ENCODE measurements at places on chromosomes 2 and 18.

DNA sequence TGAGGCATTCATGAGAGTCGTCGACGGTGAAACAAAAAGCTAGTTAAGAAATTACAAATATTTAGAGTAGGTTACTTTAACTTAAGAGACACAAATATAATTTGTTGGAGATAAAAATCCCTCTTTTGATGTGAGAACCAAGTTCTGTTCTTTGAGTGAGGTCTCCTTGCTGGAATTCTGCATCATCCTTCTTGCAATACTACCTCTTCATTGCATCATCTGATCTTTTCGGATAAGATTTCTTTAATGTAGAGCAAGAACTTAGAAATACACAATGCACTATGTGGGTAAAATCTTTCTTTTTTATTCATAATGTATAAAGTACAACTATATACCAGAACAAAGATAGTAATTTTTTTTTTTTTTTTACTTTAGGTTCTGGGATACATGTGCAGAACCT, 118.4 kb downstream of the ARL4C start:
- DNase-seq, result peak; percentile 75

- DNase-seq, result no peak
Observed at GRCh38 chr2:210964141-210964764, 407.9 kb downstream of the CPS1 start.

DNA sequence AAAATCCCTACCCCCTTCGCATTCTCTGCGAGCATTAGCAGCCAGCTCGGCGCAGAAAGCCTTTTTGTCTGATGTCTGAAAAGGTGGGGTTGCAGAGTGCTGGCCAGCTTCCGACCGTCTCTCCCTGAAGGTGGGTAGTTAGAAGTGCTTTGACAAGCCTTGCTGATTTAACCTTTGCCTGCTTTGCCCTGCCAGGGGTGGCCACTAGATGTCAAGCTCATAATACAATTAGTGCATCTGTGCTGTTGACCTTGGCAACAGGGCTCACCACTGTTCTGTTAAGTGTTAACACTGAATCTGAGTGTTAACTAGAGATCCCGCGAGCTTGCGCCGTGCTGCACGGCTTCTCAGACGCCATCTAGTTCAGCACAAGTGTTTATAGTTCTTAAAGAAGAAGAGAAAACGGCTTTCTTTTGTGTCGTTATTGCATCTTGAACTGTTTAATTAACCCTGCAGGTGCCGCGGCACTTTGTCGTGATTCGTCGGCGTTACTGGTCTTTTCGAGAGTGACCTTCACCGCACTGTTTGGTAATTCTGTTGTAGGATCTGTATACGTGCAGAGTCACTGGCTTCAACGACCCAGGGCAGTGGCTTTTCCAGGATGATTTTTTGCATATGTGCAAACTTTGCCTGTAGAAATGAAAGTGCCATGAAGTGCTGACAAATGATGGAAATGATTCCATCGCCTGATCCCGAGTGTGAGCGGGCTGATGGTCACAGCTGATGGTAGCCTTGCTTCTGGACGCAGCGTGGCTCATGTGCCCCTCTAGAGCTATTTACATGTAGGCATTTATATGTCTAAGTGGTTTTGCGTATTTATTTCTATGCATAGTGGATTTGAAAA, 5.5 kb downstream of the SALL3 start:
- no peak for DNase-seq

GRCh38 chr2:121860033-121860757, 104.7 kb downstream of the TSN start:
- peak; percentile 98 for DNase-seq

DNA sequence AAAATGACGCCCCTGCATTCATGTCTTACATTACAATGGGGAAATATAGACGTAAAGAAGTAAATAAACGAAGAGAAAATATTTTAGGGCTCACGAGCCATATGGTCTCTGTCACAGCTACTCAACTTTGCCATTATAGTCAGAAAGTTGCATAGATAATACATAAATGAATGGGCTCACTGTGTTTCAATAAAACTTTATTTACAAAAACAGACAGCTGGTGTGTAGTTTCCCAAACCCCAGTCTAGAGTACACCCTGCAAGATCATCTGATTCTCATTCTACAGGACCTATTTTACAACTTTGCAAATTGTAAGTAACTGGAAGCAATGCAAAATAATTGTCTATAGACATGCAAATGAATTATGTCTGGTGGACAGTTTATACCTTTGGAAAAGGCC, 57.5 kb downstream of the NOL10 start:
- DNase-seq, result no peak

- DNase-seq, result peak; percentile 41
Observed at GRCh38 chr18:55047546-55047945, 88.3 kb upstream of the CCDC68 start.

GRCh38 chr2:123769001-123769400, 256.1 kb upstream of the CNTNAP5 start:
- no peak for DNase-seq

GRCh38 chr2:95012881-95013550, 12.5 kb upstream of the MAL start:
- DNase-seq, result peak; percentile 65

DNA sequence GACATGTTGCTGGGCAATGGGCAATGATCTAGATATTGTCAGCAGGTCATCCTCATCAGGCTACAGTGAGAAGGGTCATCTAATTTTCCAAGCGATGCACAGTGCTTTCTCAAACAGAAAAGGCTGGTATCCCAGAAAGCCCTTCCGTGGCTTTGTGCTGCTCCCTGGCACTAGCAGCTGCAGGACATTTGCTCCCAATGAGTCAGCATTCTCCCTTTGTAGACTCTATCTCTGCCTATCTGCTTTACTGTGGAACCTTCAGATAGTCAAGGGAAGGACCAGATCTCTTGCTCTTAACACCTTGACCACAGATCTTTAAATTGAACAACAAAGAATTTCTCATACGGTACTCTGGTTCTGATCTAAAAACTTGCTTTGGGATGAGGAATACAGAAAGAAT, 101.4 kb downstream of the CDH2 start:
- peak; percentile 50 for DNase-seq

GRCh38 chr2:219368690-219369191, 19.0 kb downstream of the DNPEP start:
- peak; percentile 92 for DNase-seq

GRCh38 chr18:45197526-45197970, 417.7 kb upstream of the SLC14A2 start:
- peak; percentile 24 for DNase-seq
